ENCODE measurements at places on chromosomes 11 and 22. TPM values are rescaled to one million over a fixed set of nuclear protein-coding genes. Genes with fewer than 3 reads are reported as not detected.

DNA sequence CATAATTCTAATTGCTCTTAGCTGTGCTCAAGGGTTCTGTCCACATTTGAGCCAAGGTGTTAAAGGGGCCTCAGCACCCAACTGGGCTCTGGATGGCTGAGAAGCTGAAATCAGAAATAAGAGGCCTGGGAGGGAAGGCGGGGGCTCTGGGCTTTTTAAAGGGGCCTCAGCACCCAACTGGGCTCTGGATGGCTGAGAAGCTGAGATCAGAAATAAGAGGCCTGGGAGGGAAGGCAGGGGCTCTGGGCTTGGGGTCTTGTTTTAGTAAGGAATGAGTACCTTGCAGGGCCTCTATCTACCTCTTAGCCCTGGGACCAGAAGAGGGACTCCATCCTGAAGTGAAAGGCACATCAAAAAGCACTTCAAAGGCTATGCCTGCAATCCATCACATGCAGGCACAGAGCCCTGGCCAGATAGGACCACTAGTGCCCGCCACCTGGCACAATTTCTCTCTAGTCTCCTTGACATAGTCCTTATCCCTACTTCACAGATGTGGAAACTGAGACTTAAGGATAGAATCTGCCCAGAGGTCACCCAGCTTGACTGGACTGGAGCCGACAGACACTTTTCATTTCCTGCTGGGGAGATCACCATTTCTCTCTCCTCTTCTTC, 35.6 kb downstream of the DKK3 start:
- no peak overlapping the region for H3K4me3 ChIP-seq
- no peaks in the 10 kb centered on the region for H3K27me3 ChIP-seq
- H3K4me1 ChIP-seq = peaks cover 14% of the 10 kb centered on the region
- no peak for DNase-seq
- peak overlapping the region; percentile 42 for H3K27ac ChIP-seq

GRCh38 chr11:104798789-104799188, 99.5 kb downstream of the CASP12 start:
- H3K4me3 ChIP-seq = no peak overlapping the region
- H3K27ac ChIP-seq = no peak overlapping the region
- no peak for DNase-seq
- H3K4me1 ChIP-seq = no peaks in the 10 kb centered on the region
- no peaks in the 10 kb centered on the region for H3K27me3 ChIP-seq
- H3K36me3 ChIP-seq = no peaks in the 10 kb centered on the region

RIMBP3B gene
- not detected for total RNA-seq

DNA sequence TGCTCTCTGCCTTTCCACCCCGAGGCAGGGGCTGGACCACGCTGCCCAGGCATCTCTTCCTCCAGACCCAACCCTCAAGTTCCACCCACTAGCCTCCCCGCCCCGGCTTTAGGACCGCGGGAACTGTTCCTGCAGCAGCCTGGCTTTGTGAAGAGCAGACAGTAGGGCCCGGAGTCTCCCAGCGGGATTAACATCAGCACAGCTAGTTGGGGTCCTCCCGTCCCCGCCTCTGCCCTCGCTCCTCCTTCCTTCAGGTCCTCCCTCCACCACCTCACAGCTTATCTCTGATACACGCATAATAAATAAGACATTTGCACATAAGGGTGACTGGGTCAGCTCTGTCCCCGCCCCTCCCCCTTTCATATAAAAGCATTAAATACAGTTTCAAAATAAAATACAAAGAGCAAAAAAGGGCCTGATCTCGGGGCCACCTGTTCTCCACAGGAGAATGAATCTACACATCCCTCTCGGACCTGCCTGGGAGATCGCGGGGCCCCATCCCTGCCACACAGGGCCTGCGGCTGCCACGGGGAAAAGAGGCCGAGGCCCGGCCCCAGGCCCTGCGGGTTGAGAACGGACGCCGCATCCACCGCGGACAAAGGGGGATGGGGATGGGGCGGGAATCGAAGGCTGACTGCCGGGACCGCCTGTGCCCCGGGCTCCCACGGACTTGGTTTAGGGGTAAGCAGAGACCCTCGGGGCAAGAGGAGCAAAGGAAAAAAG, 6.5 kb downstream of the ZFTA start:
- H3K36me3 ChIP-seq = peaks cover 3% of the 10 kb centered on the region
- H3K27me3 ChIP-seq = no peaks in the 10 kb centered on the region
- no peak overlapping the region for H3K27ac ChIP-seq

GRCh38 chr22:43642319-43643206, 169.5 kb downstream of the EFCAB6 start:
- no peaks in the 10 kb centered on the region for H3K4me1 ChIP-seq
- H3K27ac ChIP-seq = no peak overlapping the region
- H3K4me3 ChIP-seq = no peak overlapping the region
- no peaks in the 10 kb centered on the region for H3K36me3 ChIP-seq
- H3K27me3 ChIP-seq = no peaks in the 10 kb centered on the region
- DNase-seq = no peak

WBP2NL gene
- total RNA-seq = 0.33 TPM

DNA sequence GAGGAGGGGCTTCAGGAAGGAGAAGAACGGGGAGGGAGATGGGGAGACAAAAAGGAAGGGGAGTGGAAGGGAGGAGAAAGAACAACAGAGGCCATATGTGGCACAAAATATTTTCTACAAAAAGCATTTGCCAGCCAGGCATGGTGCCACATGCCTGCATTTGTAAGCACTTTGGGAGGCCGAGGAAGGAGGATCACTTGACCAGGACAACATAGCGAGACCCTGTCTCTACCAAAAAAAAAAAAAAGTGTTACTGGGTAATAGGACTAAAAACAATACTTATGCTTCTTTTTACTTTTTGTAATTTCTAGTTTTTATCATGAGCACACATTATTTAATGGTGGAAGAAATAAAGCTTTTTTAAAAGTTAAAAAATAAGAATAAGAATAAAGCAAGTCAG, 5.3 kb downstream of the FAM168A start:
- no peaks in the 10 kb centered on the region for H3K36me3 ChIP-seq
- no peaks in the 10 kb centered on the region for H3K27me3 ChIP-seq
- DNase-seq = no peak
- H3K4me1 ChIP-seq = peaks cover 13% of the 10 kb centered on the region
- H3K4me3 ChIP-seq = no peak overlapping the region

DNA sequence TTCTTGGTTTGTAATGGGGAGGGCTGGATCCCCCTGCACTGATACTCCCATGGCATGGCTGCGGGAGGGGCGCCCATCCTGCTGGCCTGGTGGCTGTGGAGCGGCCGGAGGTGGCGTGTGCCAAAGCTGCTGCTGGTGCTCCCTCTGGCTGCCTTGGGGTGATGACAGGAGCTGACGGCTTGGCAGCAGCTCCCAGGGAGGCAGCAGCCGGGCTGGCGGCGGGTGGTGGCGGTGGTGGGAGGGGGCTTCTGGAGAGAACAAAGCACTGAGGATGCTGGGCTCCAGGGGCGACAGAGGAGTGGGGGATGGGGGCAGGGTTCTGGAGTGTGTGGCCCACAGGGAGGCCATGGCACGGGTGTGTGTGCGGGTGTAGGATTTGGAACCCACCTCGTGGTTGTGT, 11.4 kb upstream of the MPPED1 start:
- no peak overlapping the region for H3K4me3 ChIP-seq
- H3K27me3 ChIP-seq = no peaks in the 10 kb centered on the region
- no peaks in the 10 kb centered on the region for H3K36me3 ChIP-seq
- no peak for DNase-seq
- peaks cover 17% of the 10 kb centered on the region for H3K4me1 ChIP-seq

ZNF214 gene
- total RNA-seq = 2.3 TPM

RBM7 gene
- 23.0 TPM for total RNA-seq

GRCh38 chr11:110679323-110679975, 32.8 kb downstream of the ARHGAP20 start:
- H3K36me3 ChIP-seq = no peaks in the 10 kb centered on the region
- H3K27ac ChIP-seq = no peak overlapping the region
- no peak for DNase-seq
- no peaks in the 10 kb centered on the region for H3K27me3 ChIP-seq
- no peaks in the 10 kb centered on the region for H3K4me1 ChIP-seq

DNA sequence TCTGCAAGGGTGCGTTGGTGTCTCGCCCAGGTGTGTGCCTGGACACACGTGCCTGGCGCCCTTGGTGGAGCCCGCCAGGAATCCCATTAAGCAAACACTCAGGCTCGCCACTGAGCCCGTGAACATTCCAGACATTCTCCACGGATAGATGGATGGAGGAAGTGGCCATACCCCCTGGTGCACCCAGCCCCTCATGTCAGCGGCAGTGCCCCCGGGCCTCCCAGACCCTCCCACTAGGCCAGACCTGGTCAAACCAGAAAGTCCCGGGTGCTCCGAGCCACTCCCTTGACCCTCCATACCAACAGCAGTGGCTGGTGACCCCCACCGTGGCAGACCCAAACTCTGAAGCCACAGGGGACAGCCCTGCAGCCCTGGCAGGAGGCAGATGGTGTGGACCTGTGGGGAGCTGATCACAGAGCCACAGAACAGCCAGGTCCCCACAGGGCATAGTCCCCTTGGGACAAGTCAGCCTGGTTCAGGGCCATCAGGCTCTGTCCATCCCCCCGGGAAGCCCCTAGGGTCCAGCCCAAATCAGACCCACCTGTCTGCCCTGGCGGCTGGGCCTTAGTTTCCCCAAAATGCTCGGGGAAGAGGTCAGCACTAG, 1.9 kb downstream of the EPS8L2 start:
- H3K4me1 ChIP-seq = peaks cover 29% of the 10 kb centered on the region
- peak; percentile 30 for DNase-seq
- peak overlapping the region; percentile 89 for H3K4me3 ChIP-seq
- no peaks in the 10 kb centered on the region for H3K27me3 ChIP-seq
- peak overlapping the region; percentile 84 for H3K27ac ChIP-seq

CARD18 gene
- not detected for total RNA-seq

GRCh38 chr22:47193606-47194329, 431.3 kb downstream of the TBC1D22A start:
- no peak overlapping the region for H3K4me3 ChIP-seq
- DNase-seq = peak; percentile 22
- no peak overlapping the region for H3K27ac ChIP-seq
- peaks cover 5% of the 10 kb centered on the region for H3K4me1 ChIP-seq
- no peaks in the 10 kb centered on the region for H3K27me3 ChIP-seq

- H3K36me3 ChIP-seq = peaks cover 2% of the 10 kb centered on the region
- H3K4me3 ChIP-seq = no peak overlapping the region
- H3K27ac ChIP-seq = no peak overlapping the region
- DNase-seq = no peak
- H3K27me3 ChIP-seq = no peaks in the 10 kb centered on the region
Measured at GRCh38 chr11:68889948-68890446, 13.6 kb downstream of the MRPL21 start.

DNA sequence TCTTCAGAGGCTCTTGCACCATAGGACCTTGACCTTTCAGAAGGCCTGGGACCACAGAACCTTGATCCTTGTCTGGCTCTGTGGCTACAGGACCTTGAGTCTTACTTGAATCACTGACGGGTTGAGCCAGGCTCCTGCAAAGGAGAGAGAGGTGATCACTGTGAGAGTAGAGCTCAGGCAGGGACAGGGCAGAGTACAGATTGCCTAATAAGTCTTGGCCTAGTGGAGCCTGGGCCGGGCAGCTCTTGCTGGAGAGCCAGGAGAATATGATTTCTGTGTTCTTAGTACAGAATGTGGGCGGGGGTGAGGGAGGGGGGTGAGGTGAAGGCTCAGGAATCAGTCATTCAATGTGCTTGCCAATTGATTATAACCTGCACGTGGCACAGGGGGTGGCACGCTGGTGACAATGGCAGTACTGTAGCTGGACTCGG, 26.0 kb downstream of the SERPINH1 start:
- H3K4me1 ChIP-seq = peaks cover 10% of the 10 kb centered on the region
- H3K36me3 ChIP-seq = no peaks in the 10 kb centered on the region
- H3K27me3 ChIP-seq = no peaks in the 10 kb centered on the region
- no peak overlapping the region for H3K4me3 ChIP-seq
- no peak overlapping the region for H3K27ac ChIP-seq

MFRP gene
- total RNA-seq = not detected

OOSP2 gene
- not detected for total RNA-seq

GRCh38 chr22:20503816-20504215, 3.6 kb upstream of the MED15 start:
- H3K4me3 ChIP-seq = no peak overlapping the region
- H3K36me3 ChIP-seq = peaks cover 2% of the 10 kb centered on the region
- no peaks in the 10 kb centered on the region for H3K27me3 ChIP-seq
- peaks cover 14% of the 10 kb centered on the region for H3K4me1 ChIP-seq
- no peak for DNase-seq

- H3K4me1 ChIP-seq = no peaks in the 10 kb centered on the region
- H3K36me3 ChIP-seq = no peaks in the 10 kb centered on the region
- H3K27ac ChIP-seq = no peak within 1 kb of the TSS
Measured at GRCh38 chr11:17547051-17547577, at the start of gene OTOG. Gene OTOG, plus strand, starts transcription at chr11:17547259. Its CDS starts 114 bp downstream, at chr11:17547373.

- no peaks in the 10 kb centered on the region for H3K36me3 ChIP-seq
- no peak overlapping the region for H3K27ac ChIP-seq
- DNase-seq = no peak
- no peak overlapping the region for H3K4me3 ChIP-seq
Measured at GRCh38 chr11:8070417-8071115, 10.4 kb upstream of the TUB start.

GRCh38 chr11:121797496-121797895, 318.5 kb downstream of the BLID start:
- H3K36me3 ChIP-seq = no peaks in the 10 kb centered on the region
- no peak for DNase-seq
- no peaks in the 10 kb centered on the region for H3K4me1 ChIP-seq

DNA sequence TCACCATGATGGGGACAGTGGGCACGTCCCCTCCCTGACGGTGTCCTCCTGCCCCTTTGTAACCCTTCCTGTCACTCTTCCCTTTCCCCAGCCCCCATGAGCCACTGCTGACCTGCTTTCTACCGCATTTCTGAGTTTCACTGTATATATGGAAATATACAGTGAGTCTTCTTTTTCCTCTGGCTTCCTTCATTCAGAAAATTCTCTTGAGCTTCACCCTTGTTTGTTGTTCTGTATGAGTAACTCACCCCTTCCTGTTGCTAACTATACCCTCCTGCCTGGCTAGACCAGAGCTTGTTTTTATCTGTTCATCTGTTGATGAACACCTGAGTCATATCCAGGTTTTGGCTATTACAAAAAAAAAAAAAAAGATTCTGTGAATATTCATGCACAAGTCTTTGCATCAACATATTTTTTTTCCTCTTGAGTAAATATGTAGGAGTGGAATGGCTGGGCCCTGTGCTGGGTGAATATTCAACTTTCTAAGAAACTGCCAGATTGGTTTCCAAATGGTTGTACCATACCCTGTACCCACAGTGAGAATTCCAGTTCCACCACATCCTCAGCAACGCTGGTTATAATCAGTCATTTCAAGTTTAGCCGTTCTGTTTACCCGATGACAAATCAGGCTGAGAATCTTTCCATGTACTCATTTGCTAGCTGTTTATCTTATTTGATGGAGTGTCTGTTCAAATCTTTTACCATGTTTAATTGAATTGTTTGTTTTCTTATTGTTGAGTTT, 62.0 kb downstream of the IGF2 start:
- no peak overlapping the region for H3K27ac ChIP-seq
- no peak overlapping the region for H3K4me3 ChIP-seq
- no peaks in the 10 kb centered on the region for H3K4me1 ChIP-seq
- no peaks in the 10 kb centered on the region for H3K27me3 ChIP-seq
- no peak for DNase-seq

OR10S1 gene
- total RNA-seq = not detected

NPAS4 gene
- total RNA-seq = not detected
